ENCODE measurements at places on chromosomes 12 and 14.

DNA sequence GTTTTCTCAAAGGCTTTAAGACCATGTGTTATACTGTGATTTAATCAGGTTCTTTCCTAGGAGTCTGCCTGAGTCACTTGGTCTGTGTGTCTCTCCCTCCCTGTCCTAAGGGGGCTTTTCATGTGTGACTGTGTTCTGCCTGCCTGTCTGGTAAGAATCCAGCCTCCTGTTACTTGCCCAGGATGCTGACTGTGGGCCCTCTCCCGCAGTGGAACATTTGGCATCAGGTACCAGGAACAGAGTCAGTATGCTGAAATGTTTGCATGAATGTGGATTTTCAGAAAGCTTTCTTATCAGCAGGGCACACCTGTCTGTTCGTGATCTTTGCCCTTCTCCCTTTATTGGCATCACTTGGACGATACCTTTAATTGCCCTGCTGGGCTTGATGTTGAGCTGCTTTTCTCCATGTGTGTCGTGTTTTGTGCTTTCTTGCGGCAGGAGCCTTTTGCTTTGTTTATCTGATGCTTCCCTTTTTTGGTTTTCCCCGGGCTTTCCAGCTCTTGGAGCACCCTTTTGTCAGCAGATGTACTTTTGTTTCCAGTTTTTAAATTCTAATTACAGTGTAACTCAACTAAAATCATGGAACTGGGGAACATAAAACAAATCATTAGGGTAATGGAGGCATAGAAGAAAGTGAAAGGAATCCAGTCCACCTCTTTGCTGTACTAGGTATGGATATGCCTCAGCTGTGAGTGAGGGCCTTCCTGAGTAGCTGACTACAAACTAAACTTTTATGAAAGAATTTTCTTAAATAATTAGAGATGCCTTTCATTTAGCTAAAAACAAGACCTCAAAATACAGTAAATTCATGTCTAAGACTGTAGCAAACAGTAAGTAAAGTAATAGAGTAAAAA lies 72.5 kb downstream of the TRAF3 start:
- no peak for DNase-seq

DNA sequence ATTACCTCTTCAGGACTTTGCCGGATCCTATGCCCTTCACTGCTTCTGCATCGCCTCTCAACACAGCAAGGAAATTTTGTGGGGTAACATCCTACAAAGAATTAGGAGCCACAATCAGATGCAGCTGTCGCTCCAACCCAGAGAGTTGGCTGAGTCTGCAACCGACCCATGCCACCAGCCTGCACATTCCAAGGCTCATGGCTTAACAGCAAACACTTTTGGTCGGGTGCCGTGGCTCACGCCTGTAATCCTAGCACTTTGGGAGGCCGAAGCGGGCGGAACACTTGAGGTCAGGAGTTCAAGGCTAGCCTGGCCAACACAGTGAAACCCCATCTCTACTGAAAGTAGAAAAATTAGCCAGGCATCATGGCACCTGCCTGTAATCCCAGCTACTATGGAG lies 32.3 kb downstream of the LGMN start:
- DNase-seq, result no peak

GRCh38 chr14:55807053-55807880 lies 227.3 kb downstream of the KTN1 start:
- DNase-seq, result peak; percentile 77

DNA sequence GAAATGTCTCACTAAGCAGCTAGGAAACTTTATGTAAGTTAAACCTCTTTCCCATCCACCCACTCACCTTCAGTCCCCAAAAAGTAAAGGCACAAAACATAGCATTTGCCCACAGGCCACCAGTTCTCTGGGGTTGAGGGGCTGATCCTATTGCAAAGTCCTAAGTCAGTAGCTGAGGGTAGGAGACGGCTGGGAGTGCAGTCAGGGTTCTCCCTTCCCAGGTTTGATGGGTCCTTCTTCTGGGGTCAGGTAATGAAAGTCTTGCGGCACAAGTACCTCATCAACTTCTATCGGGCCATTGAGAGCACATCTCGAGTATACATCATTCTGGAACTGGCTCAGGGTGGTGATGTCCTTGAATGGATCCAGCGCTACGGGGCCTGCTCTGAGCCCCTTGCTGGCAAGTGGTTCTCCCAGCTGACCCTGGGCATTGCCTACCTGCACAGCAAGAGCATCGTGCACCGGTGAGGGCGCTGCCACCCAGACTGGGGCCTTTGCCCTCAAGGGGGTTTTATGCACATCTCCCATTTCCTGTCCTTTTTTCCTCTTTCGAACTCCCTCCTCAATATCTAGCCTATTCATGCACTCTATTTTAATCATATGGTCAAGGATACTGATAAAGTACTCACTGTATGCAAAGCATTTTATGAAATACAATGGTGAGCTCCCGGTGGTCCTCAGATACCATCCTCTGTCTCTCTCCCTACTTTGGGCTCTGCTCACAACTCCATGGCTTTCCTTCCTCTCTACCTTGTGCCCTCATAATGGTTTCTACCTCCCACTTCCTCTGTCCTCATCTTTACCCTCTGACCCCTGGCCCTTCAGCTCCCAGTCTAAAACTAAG lies 986 bp downstream of the TSSK4 start:
- no peak for DNase-seq

- peak; percentile 98 for DNase-seq
Observed at GRCh38 chr14:89416002-89416995, 734 bp downstream of the FOXN3 start.

DNA sequence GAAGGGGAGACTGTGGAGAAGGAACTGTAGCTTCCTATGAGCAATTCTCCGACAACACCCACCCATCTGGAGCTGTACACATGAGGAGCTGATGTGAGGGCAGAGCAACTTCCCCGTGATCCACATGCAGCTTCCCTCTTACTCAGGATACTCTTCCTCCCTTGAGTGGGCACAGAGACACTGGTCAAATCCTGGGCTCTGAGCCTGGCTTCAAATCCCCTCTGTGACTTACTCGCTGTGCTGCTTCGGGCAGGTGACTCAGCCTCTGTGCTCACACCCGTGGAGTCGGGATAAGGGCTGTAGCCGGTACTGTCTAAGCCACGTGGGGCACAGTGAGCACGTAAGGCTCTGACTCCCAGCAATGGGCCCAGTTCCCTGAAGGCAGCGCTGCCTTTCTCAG lies 31.1 kb downstream of the ZFYVE21 start:
- DNase-seq, result no peak

GRCh38 chr12:55002355-55002754 lies 17.4 kb upstream of the NEUROD4 start:
- no peak for DNase-seq

GRCh38 chr12:99529966-99530365 lies 117.6 kb upstream of the GARIN6 start:
- DNase-seq, result no peak

Data from CD4-positive, alpha-beta T cell treated with Interferon gamma for 1 hour (primary cell).